NCI-H524 (cell line): ENCODE measurements at places on chromosomes 5 and 9.

- no peak for DNase-seq
These were observed 35.3 kb downstream of the CPEB4 start for GRCh38 chr5:173923218-173924095.

DNA sequence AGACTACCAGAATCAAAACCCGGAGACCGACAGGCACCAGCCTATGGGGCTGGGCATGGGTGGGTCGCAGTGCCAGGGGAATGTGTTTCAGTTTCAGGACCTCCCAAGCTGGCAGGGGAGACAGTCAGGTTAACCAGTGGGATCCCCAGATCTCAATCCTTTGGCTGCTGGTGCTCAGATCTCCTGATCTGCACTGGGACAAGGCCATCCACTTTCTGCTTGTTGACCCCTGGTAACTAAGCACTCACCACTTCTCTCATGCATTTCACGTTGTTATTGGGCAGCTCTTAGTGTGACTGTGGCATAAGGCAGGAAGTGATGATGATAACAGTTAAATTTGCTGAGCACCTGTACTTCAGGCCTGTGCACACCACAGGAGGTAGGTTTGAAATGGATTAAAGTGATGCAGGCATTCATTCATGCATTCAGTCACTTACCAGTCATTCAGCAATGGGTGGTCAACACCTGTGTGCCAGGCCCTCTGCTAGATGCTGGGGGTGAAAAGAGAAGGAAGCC, 42.1 kb upstream of the STXBP1 start:
- no peak for DNase-seq

GRCh38 chr9:127109212-127109711, 13.2 kb downstream of the ANGPTL2 start:
- no peak for DNase-seq

DNA sequence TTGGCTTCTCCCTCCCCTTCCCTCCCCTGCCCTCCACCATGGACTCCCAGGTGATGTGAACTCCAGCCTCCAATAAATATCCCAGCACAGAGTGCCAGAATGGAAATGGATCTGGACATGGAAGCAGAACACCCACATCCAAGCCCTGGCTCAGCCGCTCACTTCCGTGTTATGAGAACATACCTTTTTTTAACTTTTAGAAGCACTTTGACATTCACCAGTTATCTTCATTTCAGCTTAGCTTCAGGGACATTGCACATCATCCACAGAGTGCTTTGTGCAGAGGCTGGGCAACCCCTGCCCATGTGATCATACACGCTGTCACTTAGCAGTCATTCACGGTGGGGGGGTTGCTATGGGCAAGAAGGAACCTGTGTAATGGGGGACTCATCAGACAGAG, 9.1 kb downstream of the AFAP1L1 start:
- DNase-seq = no peak

- DNase-seq = no peak
These were observed 16.8 kb upstream of the JADE2 start for GRCh38 chr5:134508521-134509195.
